ENCODE measurements at places on chromosomes 3 and 15.

DNA sequence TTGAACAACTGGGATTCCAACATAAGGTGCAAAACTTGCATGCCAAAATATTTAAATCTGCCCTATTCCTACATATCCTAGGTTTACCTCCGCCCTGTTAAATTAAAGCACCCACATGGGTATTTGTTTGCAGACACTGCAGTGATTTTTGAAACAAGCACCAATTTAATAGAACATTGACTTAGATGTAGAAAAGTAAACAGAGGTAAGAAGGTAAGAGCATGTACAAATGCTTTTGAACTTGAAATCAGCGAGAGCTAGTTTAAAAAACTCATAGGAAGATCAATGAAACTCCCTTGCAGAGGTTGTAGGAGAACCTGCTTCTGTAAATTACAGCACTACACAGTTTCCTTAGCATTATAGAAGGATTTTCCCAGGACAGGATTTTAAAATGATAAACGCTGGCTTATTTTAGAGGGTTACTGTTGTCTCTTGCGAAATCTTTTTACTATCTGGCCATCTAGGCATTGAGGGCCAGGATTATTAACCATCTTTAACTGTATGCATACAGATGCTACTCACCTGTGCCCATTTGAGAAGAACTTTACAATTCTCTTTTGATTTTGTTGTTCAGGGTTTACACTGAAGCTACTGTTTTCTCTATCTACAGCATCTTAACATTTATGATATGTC lies 284.8 kb downstream of the FEZF2 start:
- no peaks in the 10 kb centered on the region for H3K27me3 ChIP-seq
- H3K36me3 ChIP-seq: no peaks in the 10 kb centered on the region
- DNase-seq: no peak
- no peaks in the 10 kb centered on the region for H3K4me1 ChIP-seq
- no peak overlapping the region for H3K4me3 ChIP-seq
- H3K27ac ChIP-seq: no peak overlapping the region

- no peak overlapping the region for H3K4me3 ChIP-seq
- no peak overlapping the region for H3K27ac ChIP-seq
- no peaks in the 10 kb centered on the region for H3K4me1 ChIP-seq
- DNase-seq: no peak
- no peaks in the 10 kb centered on the region for H3K36me3 ChIP-seq
- H3K27me3 ChIP-seq: no peaks in the 10 kb centered on the region
Observed at GRCh38 chr15:85551221-85551832, 170.9 kb downstream of the AKAP13 start.

GRCh38 chr3:73520931-73521461 lies 103.7 kb downstream of the PDZRN3 start:
- no peak overlapping the region for H3K27ac ChIP-seq
- no peak for DNase-seq
- no peaks in the 10 kb centered on the region for H3K27me3 ChIP-seq
- no peak overlapping the region for H3K4me3 ChIP-seq
- no peaks in the 10 kb centered on the region for H3K36me3 ChIP-seq
- no peaks in the 10 kb centered on the region for H3K4me1 ChIP-seq

- no peaks in the 10 kb centered on the region for H3K36me3 ChIP-seq
- H3K4me3 ChIP-seq: no peak overlapping the region
- DNase-seq: no peak
- no peak overlapping the region for H3K27ac ChIP-seq
- peaks cover 13% of the 10 kb centered on the region for H3K4me1 ChIP-seq
Observed at GRCh38 chr15:65086680-65087111, 10.2 kb downstream of the KBTBD13 start.

- no peak overlapping the region for H3K27ac ChIP-seq
- peaks cover 19% of the 10 kb centered on the region for H3K27me3 ChIP-seq
- no peak overlapping the region for H3K4me3 ChIP-seq
- DNase-seq: no peak
Observed at GRCh38 chr3:179454887-179455286, 3.6 kb upstream of the GNB4 start.

DNA sequence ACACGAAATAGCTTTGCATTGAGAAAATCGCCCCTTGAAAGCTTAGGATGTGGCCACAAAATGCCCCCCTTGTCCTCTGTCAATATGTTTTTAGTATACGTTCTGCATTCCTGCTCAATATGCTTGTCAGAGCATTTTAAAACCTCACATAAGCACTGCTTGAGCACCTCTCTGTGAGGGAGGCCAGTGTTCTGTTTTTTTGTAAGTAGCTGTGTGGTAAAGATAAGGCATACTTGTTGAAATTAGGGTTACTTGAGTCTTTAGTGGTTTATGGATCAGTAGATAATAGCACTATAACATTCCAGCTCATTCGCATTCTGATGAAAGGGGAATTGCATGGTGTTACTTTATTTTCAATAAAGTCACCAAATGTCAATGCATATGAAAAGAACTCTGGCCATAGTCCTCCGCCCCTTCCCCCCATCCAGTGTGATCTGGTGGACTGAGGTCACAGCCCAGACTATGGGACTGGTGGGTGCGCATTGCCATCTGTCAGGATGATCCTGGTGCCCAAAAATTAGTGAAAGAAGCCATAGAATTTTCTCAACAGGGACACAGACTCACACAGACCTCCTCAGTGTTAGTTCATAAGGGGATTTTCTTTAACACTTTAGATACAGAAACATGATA lies 33.1 kb downstream of the IL1RAP start:
- DNase-seq: no peak
- H3K27ac ChIP-seq: no peak overlapping the region
- H3K4me1 ChIP-seq: no peaks in the 10 kb centered on the region
- no peaks in the 10 kb centered on the region for H3K27me3 ChIP-seq
- H3K36me3 ChIP-seq: no peaks in the 10 kb centered on the region

GRCh38 chr15:44289259-44289790 lies 806 bp downstream of the GOLM2 start:
- no peaks in the 10 kb centered on the region for H3K27me3 ChIP-seq
- no peak for DNase-seq
- peak overlapping the region; percentile 94 for H3K27ac ChIP-seq
- peak overlapping the region; percentile 80 for H3K4me3 ChIP-seq

GRCh38 chr15:79433276-79433990 lies 1.3 kb downstream of the MINAR1 start:
- no peak overlapping the region for H3K4me3 ChIP-seq
- H3K36me3 ChIP-seq: no peaks in the 10 kb centered on the region
- no peaks in the 10 kb centered on the region for H3K4me1 ChIP-seq
- peaks cover 41% of the 10 kb centered on the region for H3K27me3 ChIP-seq
- H3K27ac ChIP-seq: no peak overlapping the region

DNA sequence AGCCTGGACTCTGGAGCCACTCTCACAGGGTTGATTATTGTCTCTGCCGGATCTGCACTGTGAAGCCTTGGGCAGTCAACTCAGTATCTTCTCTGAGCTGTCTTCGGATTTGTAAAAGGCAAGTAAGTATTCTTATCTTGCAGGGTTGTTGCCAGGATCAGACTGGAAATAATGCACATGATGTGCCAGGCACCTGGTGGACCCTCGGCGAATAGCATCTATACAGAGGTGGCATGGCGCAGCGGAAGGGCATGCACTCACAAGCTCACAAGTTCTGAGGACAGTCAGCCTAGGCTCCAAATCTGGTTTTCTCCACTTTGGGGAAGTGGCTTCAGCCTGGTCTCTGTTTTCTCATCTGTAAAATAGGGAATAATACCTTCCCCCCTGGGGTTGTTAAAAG lies 113.9 kb downstream of the SRGAP3 start:
- H3K4me1 ChIP-seq: no peaks in the 10 kb centered on the region
- no peaks in the 10 kb centered on the region for H3K36me3 ChIP-seq
- H3K27me3 ChIP-seq: no peaks in the 10 kb centered on the region
- H3K27ac ChIP-seq: no peak overlapping the region
- no peak for DNase-seq
- H3K4me3 ChIP-seq: no peak overlapping the region

DNA sequence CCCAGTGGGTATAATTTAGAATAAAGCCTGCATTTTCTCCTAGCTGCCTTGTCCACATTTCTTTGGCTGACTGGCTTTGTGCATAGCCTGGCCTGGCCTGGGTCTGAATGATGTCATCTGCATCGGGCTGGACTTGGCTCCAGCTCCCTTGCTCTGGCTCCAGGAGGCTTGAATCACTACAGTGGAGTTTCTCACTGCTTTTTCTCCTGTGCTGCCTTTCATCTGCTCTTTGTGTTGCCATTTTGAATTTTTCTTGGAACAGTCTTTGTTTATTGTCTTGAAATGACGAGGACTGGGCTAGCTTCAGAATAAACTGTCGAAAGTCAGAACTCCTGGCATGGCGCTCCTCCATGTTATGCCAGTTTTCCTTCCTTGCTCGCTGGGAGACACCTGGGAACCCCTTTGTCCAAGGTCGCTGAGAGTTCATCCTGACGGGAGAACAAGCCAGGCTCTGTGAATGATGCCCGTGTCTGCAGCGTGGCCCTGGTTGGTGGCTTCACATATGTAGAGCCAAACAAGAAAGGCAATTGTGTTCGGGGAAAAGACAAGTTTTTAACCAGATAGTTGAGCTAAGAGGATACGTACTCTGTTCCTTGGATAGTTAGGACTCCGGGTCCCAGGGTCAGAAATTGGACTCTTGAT lies 258.9 kb downstream of the PDZRN3 start:
- no peaks in the 10 kb centered on the region for H3K27me3 ChIP-seq
- H3K4me3 ChIP-seq: no peak overlapping the region
- no peak for DNase-seq
- no peaks in the 10 kb centered on the region for H3K36me3 ChIP-seq

DNA sequence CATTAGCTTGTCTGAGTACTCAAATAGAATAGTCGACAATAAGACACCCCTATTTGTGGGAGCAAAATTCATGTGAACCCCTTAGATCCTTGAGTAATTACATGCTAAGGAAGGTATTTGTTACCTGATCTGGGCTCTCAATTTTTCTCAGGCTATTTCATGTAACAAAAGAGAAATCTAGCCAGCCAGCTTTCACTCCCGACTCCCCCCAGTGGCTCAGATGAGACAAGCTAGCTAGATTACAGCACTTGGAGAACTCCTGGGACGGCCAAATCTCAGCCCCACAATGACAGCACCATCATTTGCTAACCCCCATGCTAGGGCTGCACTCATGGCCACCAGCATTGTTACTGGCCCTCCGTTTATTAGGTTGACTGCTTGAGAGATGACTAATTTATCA lies 41.3 kb downstream of the GLDN start:
- no peak overlapping the region for H3K27ac ChIP-seq
- 0 out of 2 replicates have a peak, but pooled peaks cover 5% of the 10 kb centered on the region for H3K27me3 ChIP-seq
- no peak for DNase-seq
- H3K36me3 ChIP-seq: no peaks in the 10 kb centered on the region
- H3K4me3 ChIP-seq: no peak overlapping the region
- H3K4me1 ChIP-seq: no peaks in the 10 kb centered on the region

DNA sequence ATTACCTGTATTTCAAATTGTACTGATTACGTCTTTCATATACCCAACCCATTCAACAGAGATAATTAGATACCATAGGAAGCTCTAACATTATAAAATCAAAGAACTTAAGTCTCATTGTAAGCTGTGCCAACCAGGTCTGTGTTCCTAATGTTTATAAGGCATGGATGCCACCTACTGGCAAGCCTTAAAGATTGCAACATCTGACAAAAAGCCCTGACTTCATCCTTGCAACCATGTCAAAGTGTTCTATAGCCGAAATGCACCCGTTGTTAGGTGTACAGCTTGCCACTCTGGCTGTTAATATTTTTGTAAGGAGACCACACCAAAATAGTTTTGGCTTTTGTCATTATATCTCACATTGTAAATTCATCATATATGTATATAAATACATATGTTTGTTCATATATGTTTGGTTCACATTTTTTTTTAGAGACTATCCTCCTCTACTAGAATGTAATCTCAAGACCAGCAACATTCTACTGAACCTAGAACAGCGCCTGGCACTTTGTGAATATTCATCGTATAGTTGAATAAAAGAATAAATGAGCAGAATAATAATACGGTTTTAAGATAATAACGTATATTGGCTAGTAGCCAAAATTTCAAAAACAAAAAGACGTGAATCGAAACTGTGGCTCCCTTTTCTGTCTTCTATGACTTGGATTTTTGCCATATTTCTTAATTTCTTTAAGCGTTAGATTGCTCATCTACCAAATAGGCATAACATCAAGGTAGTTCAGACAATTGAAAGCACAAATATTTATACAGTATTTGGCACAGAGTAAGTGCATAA lies 258.1 kb downstream of the TBL1XR1 start:
- no peak overlapping the region for H3K4me3 ChIP-seq
- no peaks in the 10 kb centered on the region for H3K36me3 ChIP-seq
- DNase-seq: peak; percentile 66
- no peak overlapping the region for H3K27ac ChIP-seq
- H3K4me1 ChIP-seq: no peaks in the 10 kb centered on the region

DNA sequence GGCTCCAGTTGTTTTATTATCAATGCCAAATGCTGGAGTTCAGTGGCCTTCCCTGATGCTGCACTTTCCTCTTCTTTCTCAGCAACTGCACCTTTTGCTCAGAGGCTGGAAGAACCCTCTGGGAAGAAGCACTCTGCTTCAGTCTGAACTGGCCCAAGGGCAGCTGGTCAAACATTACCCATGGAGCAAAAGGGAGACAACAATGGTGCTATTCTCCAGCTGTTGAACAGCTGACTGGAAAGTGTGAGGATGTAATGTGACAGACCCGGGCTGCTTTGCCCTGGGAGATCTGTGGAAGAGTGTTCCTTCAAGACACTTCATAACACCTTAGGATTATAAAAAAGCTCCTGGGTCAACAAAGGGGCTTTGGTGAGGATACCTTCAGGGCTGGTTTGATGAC lies 84.9 kb downstream of the EPHB1 start:
- H3K27ac ChIP-seq: no peak overlapping the region
- no peak for DNase-seq
- H3K4me1 ChIP-seq: no peaks in the 10 kb centered on the region
- peaks cover 7% of the 10 kb centered on the region for H3K27me3 ChIP-seq
- no peak overlapping the region for H3K4me3 ChIP-seq
- no peaks in the 10 kb centered on the region for H3K36me3 ChIP-seq

DNA sequence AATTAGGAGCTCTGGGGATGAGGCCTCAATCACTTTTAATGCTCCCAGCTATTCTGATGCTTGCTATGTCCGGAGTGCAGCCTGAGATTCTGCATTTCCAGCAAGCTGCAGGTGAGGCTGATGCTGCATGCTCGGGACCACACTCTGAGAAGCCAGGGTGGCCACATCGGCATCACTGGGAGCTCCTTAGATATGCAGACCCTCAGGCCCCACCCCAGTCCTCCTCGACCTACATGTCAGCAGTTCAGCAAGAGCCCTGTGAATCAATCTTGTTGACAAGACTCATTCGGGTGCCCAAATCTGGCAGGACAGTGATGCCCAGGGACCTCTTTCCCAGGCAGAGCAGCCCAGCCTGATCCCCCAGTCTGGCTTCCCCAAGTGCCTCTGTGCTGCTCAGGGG lies 44.1 kb upstream of the LCTL start:
- H3K27me3 ChIP-seq: no peaks in the 10 kb centered on the region
- no peaks in the 10 kb centered on the region for H3K4me1 ChIP-seq
- no peak overlapping the region for H3K4me3 ChIP-seq
- no peak for DNase-seq

Data from Panc1 (cell line).